ENCODE measurements at places on chromosomes 1 and 21.

DNA sequence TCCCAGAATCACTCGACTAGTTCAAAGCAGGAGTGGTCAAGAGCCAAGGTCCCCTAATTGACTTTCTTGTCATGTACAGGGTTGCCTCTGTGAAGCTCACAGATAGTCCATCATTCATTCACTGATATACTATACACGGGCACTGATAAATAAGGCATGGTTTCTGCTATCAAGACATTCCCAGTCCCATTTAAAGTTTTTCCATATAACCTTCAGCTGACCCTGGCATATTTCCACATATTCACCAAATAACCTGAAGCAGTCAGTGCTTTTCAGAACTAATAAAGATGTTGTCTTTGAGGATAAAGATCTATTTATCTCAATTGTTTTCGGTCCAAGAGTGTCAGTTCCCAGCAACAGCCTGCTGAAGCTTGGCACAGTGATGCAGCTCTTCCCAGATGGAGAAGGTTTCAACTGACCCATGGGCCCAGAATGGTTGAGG, 173.4 kb downstream of the ZZZ3 start:
- H3K36me3 ChIP-seq: no peaks in the 10 kb centered on the region
- no peaks in the 10 kb centered on the region for H3K27me3 ChIP-seq
- no peak for DNase-seq
- peaks cover 4% of the 10 kb centered on the region for H3K4me1 ChIP-seq
- H3K27ac ChIP-seq: no peak overlapping the region

GRCh38 chr21:15966651-15967050, 236.9 kb downstream of the USP25 start:
- no peak overlapping the region for H3K27ac ChIP-seq
- no peaks in the 10 kb centered on the region for H3K4me1 ChIP-seq
- H3K27me3 ChIP-seq: no peaks in the 10 kb centered on the region
- no peak for DNase-seq
- H3K36me3 ChIP-seq: no peaks in the 10 kb centered on the region

- H3K4me1 ChIP-seq: peaks cover 17% of the 10 kb centered on the region
- H3K36me3 ChIP-seq: no peaks in the 10 kb centered on the region
- no peak overlapping the region for H3K4me3 ChIP-seq
- DNase-seq: no peak
- no peaks in the 10 kb centered on the region for H3K27me3 ChIP-seq
Observed at GRCh38 chr1:235279694-235280093, 48.3 kb downstream of the ARID4B start.

GRCh38 chr1:13784971-13785370, 85.0 kb downstream of the PRDM2 start:
- H3K27me3 ChIP-seq: no peaks in the 10 kb centered on the region
- no peak overlapping the region for H3K4me3 ChIP-seq
- H3K36me3 ChIP-seq: no peaks in the 10 kb centered on the region
- no peaks in the 10 kb centered on the region for H3K4me1 ChIP-seq

DNA sequence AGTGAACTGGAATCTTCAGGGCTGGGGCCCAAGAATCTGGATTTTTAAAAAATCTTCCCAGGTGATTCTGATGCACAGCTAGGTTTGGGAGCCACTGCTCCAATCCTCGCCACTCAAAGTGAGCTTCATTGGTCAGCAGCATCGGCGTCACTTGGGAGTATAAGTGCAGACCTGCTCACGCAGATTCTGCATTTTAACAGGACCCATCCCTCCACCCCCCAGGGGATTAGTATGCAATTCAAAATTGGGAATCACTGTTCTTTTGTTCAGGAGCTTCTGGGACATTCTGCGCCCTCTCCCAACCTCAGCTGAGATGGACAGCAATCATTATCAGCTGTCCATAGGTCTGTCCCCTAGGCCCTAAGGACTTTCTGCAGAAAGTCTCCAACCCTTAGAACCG, 53.5 kb downstream of the LGR6 start:
- H3K27ac ChIP-seq: no peak overlapping the region
- H3K36me3 ChIP-seq: no peaks in the 10 kb centered on the region
- peaks cover 6% of the 10 kb centered on the region for H3K4me1 ChIP-seq
- no peak for DNase-seq

DNA sequence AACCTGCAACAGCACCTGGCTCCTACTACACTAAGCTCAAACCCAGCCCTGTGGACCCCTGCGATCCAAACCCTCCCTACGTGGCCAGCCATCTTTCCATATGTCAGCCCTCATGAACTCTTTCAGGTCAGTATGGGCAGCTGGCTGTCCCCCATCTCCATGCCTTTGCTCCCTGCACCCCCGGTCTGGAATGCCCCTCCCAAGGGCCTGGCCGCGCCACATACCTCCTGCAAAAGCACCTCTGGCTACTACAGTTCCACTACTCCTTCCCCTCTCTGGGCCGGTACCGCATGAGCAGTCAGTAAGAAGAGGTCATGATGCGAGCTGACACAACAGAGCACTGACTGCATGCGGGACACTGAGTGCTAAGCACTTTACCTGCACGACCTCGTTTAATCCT, 10.0 kb upstream of the TAGLN2 start:
- peaks cover 14% of the 10 kb centered on the region for H3K36me3 ChIP-seq
- H3K27ac ChIP-seq: no peak overlapping the region
- H3K4me1 ChIP-seq: peaks cover 7% of the 10 kb centered on the region
- H3K4me3 ChIP-seq: no peak overlapping the region
- no peak for DNase-seq

- H3K4me1 ChIP-seq: no peaks in the 10 kb centered on the region
- H3K27me3 ChIP-seq: no peaks in the 10 kb centered on the region
- no peak overlapping the region for H3K27ac ChIP-seq
- no peak overlapping the region for H3K4me3 ChIP-seq
- no peak for DNase-seq
Observed at GRCh38 chr1:37017720-37018119, 16.6 kb downstream of the GRIK3 start.

- no peak overlapping the region for H3K27ac ChIP-seq
- H3K36me3 ChIP-seq: no peaks in the 10 kb centered on the region
- no peak for DNase-seq
Observed at GRCh38 chr1:211066781-211067384, 67.1 kb downstream of the KCNH1 start.

DNA sequence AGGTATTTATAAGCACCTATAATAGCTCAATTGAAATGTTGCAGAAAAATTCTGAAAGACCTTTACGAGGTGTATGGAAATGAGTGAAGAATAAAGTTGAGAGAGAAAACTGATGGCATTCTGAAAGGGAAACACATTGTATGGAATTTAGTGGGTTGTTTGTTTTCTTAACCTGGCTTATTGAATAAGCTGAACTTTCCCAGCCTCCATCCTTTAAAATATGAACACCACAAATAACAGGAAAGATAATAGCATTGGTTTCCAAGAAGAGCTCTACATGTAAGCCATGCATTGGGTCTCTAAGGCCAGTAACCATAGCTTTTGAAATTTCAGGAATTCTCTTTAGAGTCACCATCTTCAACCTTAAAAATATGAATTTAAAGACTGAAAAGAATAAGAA, 709.0 kb downstream of the USP25 start:
- no peak overlapping the region for H3K27ac ChIP-seq
- no peaks in the 10 kb centered on the region for H3K27me3 ChIP-seq
- DNase-seq: no peak

DNA sequence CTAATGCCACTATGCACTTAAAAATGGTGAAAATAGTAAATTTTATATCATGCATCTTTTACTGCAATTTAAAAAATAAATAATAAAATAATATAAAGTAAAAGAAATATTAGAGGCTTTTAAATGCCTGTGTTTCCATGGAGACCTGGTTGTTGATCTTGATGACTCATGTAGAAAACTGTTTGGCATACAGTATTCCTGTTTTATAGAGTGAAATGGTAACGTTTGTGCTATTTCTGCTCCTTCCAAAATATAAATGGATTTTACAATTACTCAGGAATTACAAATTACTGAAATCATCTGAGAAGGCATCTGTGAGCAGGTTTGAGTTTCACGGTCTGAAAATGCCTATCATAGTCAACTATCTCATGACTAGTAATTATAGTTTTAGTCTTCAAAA, 98.4 kb upstream of the USP25 start:
- DNase-seq: no peak
- no peak overlapping the region for H3K4me3 ChIP-seq
- no peaks in the 10 kb centered on the region for H3K36me3 ChIP-seq
- H3K27ac ChIP-seq: no peak overlapping the region
- H3K4me1 ChIP-seq: peaks cover 3% of the 10 kb centered on the region

DNA sequence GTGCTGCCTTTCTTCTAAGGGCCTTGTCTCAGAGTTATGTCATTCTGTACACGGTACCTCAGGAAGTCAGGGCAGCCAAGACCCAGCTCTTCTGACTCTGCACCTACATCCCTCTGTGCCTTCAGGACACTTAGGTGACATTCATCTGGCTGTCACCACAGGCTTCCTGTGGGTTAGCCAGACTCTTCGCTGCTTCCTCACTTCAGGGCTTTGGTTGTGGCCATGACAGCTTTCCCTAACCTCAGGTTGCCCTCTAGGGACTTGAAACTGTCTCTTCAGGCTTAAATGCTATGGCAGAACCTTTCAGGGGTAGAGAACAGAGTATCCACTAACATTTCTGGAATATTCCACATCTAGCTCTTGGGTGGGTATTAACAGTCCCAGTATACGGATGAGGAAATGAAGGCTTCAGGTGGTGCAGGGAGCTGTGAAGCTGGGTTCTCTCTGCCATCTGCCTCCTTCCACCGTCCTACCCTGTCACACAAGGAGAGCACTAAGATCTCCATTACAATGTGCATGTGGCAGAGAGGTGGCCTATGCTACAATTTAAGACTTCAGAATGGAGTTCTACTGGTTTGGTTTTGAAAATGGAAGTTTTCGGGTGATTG, 9.9 kb downstream of the TSSK3 start:
- H3K27me3 ChIP-seq: no peaks in the 10 kb centered on the region
- H3K4me3 ChIP-seq: no peak overlapping the region
- H3K36me3 ChIP-seq: peaks cover 7% of the 10 kb centered on the region
- no peak overlapping the region for H3K27ac ChIP-seq

DNA sequence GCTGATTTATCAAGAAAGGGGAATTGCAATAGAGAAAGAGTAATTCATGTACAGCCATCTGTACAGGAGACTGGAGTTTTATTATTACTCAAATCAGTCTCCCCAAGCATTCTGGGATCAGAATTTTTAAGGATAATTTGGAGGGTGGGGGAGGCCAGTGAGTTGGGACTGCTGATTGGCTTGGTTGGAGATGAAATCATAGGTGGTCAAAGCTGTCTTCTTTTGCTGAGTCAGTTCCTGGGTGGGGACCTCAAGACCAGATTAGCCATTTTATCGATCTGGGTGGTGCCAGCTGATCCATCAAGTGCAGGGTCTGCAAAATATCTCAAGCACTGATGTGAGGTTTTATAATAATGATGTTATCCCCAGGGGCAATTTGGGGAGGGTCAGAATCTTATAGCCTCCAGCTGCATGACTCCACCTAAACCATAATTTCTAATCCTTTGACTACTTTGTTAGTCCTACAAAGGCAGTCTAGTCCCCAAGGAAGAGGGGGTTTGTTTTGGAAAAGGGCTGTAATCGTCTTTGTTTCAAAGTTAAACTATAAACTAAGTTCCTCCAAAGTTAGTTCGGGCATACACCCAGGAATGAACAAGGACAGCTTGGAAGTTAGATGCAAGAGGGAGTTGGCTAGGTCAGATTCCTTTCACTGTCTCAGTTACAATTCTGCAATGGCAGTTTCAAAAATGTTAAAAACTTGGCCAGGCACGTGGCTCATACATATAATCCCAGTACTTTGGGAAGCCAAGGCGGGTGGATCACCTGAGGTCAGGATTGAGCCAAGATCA, 16.9 kb upstream of the RAB3B start:
- peak overlapping the region; percentile 11 for H3K27ac ChIP-seq
- H3K36me3 ChIP-seq: no peaks in the 10 kb centered on the region
- no peak for DNase-seq
- no peak overlapping the region for H3K4me3 ChIP-seq
- H3K27me3 ChIP-seq: no peaks in the 10 kb centered on the region

DNA sequence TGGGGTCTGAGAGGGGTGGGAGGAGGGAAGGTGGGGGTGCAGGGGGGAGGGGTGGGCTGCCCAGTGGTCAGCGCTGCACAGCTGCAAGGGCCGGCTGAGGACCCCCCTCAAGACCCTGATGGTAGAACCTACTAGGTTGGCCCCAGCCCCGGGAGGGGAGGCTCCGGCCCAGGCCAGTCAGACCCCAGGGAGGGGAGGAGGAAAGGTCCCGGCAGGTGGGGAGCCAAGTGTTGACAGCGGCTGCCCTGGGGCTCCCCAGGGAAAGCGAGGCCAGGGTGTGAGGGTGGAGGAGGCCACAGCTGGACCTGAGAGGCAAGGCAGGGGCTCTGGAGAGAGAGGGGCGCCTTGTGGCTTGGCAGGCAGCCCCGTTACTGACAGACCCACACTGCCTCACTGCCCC, 31.1 kb downstream of the MEGF6 start:
- no peaks in the 10 kb centered on the region for H3K27me3 ChIP-seq
- no peak for DNase-seq
- no peak overlapping the region for H3K4me3 ChIP-seq

Measured in H1 (cell line).